Stimulated activated CD4-positive, alpha-beta T cell treated with anti-CD3 and anti-CD28 coated beads, Interleukin-4, amount 100 ng/mL, for 24 hours (primary cell): ENCODE measurements at places on chromosomes 7 and 10.

DNA sequence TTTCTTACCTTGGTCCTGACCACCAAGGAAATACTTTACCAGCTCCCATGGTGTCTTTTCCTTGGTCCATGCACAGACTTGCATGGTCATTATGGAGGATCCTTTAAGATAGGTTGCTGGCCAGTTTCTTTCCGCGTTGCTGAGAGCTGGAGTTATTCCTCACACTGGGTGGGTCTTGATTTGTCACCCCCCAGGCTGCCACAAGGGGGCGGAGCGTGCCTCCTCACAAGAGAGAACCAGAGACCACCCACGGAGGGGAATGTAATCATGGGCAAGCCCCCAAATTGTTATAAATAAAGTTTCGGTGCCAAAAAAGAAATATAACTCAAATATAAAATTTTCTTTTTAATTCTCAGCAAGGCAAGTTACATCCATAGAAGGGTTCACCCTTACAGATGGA is 10.5 kb upstream of the TRIM24 start:
- peak; percentile 41 for DNase-seq

DNA sequence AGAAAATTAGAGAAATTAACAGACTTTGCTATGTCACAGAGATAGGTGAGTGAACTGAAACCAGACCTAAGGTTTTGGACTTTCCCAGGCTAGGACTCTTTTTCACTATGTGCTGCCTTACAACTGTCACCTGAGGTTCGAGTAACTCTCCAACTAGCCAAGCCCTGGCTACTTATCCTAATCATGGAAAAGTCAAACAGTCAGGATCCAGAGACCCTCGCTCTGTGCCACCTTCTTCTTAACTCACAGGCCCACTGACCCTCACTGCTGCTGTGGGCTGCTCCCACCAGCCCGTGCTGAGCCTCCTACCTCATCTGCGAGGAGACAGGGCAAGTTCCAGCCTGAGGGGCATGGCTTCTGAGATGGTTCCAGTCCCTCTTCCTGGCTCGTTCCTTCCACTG is 211.4 kb upstream of the KLF14 start:
- DNase-seq, result no peak

DNA sequence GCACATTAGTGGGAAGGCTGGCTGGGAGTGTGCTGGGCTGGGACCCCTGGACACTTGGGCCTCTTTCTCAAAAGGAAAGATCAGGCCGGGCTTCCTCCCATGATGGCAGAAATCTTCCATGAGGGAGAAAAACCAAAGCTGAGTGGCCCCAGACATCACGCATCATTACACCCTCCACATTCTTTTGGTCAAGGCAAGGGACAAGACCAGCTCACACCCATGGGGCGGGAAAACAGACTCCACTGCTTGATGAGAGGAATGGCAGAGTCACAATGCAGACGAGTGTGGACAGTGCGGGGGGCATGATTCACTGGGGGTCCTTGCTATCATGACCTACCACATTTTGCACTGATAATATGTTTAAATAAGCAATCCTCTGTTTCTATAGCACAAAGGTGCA is 73.3 kb downstream of the CREB3L2 start:
- DNase-seq, result no peak

- no peak for DNase-seq
These were observed 237.5 kb upstream of the KLF6 start for GRCh38 chr10:4022473-4022872.

- no peak for DNase-seq
These were observed 195.6 kb upstream of the FRMD4A start for GRCh38 chr10:14526326-14526725.

DNA sequence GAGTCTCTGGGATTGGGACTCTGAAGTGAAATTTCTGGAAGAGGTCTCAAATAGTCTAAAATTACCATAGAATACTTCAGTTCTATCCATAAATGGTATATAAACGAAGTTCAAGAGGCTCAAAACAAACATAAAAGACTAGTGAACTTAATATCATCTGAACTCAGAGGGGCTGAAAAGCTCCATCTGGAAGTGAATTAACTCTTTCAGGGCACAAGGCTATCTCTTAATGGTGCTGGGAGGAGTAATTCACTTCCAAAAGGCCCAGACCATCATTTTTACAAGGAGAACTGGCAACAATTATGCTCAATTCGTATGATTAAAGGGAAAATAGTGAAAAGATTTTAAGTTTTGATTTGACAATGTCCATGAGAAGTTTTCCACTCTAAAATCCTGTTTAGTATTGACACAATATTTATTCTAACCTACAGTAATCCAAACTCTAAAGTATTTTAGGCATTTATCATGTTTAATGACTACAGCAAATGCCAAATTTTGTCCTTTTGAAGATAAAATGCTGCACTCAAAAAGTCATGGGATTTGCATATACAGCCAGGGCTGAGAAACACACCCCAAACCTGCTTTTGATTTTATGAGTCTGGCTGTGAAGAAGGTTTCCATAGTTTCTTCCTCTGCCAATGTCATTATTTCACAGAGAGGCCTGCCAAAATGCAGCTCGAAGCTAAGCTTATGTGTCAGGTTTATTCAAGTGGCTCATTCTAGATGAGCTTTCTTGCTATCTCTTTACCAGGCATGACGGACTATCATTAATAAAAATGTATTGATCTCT is 143.9 kb downstream of the HIBADH start:
- DNase-seq, result no peak

GRCh38 chr10:62915158-62915557 is 99.0 kb upstream of the EGR2 start:
- DNase-seq, result no peak

DNA sequence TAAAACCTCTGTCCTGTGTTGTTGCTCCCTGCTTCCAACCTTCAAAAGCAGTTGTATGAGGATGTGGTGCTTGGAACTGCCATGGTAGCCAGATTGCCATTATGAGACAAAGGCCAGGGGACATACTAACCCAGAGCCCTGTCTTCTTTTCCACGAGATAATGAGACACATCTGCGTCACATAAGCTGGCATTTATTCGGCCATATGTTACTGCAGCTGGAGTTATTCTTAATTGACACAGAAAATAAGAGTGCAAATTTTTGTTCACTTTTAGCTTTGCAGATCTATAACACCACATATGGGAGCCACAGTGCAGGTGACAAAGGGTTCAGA is 15.5 kb upstream of the PDLIM1 start:
- DNase-seq, result no peak

DNA sequence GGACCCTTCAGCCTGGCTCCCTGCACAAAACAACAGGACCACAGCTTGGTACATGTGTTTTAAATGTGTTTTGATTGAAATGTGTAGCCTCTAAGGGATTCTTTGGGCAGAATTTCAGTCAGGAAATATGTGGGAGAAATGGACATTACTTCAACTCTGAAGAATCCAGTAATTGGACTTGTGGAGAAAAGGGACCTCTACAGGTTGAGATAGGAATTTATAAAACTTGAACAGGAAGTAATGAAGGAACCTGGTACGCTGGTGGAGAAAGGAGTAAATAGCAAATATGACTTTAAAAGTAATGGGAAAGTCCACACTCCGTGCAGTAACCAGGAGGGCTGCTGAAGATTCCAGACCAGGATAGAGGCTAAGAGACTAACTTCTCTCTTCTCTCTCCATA is 220.5 kb downstream of the LHFPL3 start:
- no peak for DNase-seq

DNA sequence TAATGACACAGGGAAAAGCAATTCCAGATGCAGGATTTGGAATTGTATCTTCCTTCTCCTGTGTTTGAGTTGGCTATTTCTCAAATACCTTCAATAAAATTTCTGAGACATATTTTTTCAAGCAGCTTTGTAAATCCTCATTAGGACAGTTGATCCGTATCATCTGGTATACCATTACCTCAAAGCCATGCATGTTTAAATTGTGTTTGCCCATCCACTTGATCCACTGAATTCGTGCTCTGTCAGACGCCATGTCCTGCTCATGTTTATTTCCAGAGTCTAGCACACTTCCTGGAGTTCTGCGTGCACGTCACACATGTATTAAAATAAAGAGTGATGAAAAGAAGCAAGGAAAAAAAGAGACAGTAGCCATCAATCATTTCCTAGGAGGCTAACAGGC is 141.8 kb upstream of the CDC14C start:
- no peak for DNase-seq

GRCh38 chr7:105673367-105674084 is 92.2 kb upstream of the EFCAB10 start:
- no peak for DNase-seq

- no peak for DNase-seq
These were observed 33.3 kb upstream of the SUN1 start for GRCh38 chr7:798921-799470.

- no peak for DNase-seq
These were observed 81.8 kb downstream of the NT5C2 start for GRCh38 chr10:103111031-103111917.

DNA sequence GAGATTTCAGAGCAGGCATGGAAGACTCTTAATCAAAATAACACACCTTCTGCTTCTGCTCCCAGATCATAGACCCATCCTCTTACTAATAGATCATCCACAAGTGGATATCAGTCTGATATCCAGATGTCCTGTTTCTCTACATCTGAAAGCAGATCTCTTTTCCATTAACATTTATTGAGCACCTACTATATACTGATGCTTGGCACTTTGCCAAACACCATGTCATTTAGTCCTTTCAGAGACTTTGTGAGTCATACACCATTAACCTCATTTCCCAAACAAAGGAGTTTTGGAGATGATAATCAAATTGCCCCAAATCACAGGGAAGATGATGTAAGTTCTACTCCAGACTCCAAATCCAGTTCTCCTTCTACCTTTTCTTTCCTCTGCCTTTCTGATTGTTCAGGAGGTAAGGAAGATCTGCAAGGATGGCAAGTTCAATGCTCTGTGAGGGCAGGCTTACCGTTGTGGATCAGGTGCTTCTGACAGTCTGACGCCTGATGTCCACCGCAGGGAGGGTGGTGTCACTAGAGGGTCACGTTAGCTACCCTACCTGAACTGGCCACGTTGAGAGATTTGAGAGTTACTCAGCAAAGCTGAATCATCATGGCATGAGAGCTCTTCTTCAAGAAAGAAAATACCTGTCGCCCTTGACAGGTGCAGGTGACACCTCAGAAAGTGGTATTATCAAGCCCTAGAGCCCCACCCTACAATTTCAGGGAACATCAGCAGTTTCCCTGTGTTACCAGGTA is 269.6 kb upstream of the ZMIZ1 start:
- DNase-seq, result no peak

GRCh38 chr7:2663121-2663886 is 24.7 kb upstream of the AMZ1 start:
- DNase-seq, result no peak

DNA sequence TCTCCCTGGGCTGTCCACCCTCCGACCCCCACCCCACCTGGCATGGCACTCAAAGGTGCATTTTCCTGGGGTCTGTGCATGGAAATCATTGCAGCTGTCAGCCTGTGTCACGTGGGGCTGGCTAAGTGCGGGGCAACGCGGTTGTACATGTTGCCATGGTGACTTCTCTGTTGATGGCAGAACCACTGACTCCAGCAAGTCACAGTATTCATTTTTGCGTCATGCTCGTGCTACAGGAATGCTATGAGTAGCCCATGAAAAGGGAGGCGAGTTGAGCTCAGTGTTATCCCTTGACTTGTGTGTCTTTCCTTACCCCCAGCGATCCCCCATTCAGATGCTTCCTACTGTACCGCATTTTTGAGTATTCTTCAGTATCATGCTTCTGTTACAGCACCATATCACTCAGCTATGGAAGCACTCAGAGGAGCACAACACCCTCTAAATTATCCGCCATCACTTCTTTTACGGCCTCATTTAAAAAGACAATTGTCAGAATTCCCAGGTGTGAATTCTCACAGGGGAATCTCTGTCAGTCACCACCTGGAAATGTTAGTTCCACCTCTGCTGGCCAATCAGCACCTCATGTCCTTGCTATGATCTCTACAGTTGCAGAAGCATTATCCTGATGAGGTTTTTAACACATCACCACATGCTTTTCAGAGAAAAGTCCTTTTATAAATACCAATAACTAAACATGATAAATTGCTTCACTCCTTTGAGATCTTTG is 194.4 kb upstream of the C7orf33 start:
- DNase-seq, result no peak

GRCh38 chr10:79418274-79418673 is 27.1 kb downstream of the ZCCHC24 start:
- DNase-seq, result no peak

GRCh38 chr7:110771717-110772116 is 319.2 kb upstream of the LRRN3 start:
- no peak for DNase-seq

DNA sequence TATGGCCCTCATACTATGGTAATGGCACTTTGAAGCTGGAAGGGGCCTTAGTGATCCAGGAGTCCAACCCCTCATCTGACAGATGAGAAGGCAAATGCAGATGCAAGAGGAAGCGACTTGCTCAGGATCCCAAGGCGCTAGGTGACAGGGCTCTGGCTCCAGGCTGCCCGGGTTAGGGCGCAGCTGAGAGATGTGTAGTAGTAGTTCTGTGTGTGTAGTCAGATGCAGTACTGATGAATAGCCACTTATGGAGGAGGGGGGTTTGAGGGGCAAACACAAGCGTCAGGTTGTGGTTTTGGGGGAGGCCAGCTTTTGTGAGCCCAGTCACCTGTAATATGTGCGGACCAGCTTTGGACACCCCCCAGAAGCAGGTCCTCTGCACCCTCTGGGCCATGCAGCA is 4.8 kb downstream of the ADRA2A start:
- DNase-seq, result no peak

DNA sequence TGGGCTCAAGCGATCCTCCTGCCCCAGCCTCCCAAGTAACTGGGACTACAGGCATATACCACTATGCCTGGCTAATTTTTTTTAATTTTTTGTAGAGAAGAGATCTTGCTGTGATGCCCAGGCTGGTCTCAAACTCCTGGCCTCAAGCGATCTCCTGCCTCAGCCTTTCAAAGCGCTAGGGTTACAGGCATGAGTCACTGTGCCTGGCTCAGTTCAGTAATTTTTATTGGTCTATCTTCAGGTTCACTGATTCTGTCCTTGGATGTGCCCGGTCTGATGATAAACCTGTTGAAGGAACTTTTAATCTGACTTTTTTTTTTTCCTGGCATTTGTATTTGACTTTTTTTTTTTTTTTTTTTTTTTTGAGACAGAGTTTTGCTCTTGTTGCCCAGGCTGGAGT is 40.1 kb upstream of the STRIP2 start:
- DNase-seq, result no peak

- DNase-seq, result no peak
These were observed 153.1 kb downstream of the AOAH start for GRCh38 chr7:36571190-36571560.

- no peak for DNase-seq
These were observed 792.6 kb upstream of the C7orf33 start for GRCh38 chr7:147798001-147798400.

GRCh38 chr10:21499701-21500577 is 25.5 kb downstream of the SKIDA1 start:
- DNase-seq, result no peak
